ENCODE measurements at places on chromosomes 3 and 15.

GRCh38 chr15:85625856-85626255, 168.9 kb downstream of the KLHL25 start:
- DNase-seq: peak; percentile 90

- peak; percentile 13 for DNase-seq
Measured at GRCh38 chr3:83873550-83873949, 1085.2 kb upstream of the CADM2 start.

GRCh38 chr3:123411340-123412040, 37.4 kb downstream of the ADCY5 start:
- DNase-seq: no peak

DNA sequence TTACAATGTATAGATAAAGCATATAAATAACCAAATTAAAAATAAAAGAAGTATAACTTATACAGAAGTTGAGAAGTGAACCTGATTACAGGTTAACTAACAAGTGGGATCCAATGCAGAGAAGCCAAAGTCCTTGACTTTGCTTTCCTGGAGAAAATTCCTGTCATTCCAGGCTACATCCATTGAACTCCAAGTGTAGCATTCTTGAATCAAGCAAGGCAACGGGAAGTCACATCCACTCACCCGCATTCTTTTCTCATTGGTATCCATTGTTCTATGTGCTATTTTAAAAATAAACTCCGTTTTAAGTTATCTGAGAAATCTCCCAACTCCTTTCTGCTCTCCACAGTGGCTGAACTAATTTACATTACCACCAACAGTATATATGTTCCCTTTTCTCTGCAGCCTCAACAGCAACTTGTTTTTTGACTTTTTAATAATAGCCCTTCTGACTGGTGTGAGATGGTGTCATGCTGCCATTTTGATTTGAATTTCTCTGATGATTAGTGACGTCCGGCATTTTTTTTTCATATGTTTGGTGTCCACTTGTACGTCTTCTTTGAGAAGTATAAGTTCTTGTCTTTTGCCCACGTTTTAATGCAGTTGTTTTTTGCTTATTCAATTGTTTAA, 534.3 kb downstream of the ROBO1 start:
- no peak for DNase-seq

GRCh38 chr3:145864336-145864735, 296.6 kb downstream of the PLOD2 start:
- DNase-seq: no peak

- DNase-seq: no peak
Measured at GRCh38 chr3:133153382-133153781, 115.2 kb downstream of the TMEM108 start.

DNA sequence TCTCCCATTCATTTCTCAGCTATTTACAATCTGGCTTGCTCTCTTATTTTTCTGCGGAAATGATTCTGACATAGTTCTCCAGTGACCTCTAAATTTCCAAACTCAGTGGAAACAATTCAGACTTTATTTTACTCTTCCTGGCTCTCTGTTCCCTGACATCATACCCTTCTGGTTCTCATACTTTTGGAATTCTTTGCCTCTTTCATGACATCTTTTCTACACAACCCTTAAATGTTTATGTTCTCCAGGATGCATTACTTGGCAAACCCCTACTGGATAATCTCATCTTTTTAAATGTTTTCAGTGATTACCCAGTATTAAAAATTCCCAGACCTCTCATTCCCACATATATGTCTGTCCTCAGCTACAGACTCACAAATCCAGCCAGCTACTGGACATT, 23.9 kb upstream of the PLSCR4 start:
- peak; percentile 56 for DNase-seq

DNA sequence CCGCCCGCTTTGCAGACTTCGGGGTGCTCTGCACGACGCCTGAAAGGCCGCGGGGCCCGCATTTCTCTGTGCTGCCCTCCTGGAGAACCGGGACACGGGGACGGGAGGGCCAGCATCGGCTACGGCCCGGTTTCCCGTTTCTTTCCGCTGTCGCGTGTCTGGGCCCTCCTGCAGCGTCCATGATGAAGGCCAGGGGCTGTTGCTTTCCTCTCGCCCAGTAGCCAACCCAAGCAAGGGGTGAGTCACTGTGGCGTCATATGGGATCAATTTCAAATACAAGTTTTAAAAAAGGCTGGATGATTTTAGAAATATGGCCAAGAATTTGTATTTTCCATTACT, 435 bp downstream of the SLC35G2 start:
- peak; percentile 85 for DNase-seq

GRCh38 chr3:62203561-62203960, 169.8 kb downstream of the FEZF2 start:
- DNase-seq: no peak

DNA sequence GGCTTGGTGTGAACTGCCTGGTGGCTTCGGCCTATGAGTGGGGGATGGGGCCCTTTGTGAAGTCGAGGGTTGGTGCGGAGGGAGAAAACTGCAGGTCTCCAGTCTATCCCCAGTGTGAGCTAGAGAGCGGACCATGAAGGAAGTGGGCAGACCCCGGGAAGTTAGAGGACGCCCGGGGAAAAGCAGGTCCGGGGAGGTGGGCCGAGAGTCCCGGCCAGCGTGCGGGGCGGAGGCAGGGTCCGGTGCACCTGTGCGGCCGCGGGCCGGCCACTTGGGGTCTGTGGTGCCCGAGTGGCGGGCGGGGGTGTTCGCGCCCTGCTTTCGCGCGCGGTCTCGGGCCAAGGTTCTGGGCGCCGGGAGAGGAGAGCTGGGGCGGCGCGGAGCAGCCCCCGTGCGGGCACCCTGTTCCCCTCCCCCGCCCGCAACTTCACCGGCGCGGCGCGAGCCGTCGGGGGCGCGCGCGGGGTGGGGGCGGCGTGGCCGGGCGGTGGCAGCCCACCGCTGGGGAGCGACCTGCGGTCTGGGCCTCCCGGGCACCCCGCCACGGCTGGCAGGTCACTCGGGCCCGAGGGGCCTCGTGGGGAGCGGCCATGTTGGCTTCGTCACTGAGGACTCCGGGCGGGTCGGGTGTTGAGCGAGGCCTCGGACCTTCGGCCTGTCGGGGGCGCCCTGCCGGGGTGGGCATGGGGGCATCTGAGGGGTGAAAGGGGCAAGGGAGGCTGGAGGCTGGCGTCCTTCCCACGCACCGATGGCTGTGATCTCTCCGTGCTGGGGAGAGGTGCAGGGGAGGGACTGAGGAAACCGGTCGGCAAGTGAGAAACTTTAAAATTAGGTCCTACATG, 4.8 kb downstream of the UBE2E1 start:
- DNase-seq: peak; percentile 48

- DNase-seq: no peak
Measured at GRCh38 chr3:19945969-19946831, 697 bp upstream of the RAB5A start.

- peak; percentile 84 for DNase-seq
Measured at GRCh38 chr3:5197470-5198312, 10.2 kb downstream of the EDEM1 start.

DNA sequence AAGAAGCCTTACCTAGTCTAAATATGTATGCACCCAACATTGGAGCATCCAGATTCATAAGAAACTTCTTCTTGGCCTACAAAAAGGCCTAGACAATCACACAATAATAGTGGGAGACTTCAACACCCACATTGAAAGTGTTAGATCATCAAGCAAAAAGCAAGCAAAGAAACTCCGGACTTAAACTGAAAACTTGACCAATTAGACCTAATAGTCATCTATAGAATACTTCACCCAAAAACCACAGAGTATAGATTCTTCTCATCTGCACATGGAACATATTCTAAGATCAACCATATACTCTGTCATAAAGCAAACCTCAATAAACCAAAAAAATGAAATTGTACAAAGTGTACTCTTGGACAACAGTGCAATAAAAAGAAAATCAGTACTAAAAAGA, 22.3 kb upstream of the OR5K4 start:
- no peak for DNase-seq

- DNase-seq: peak; percentile 71
Measured at GRCh38 chr15:65033659-65034269, 4.3 kb upstream of the MTFMT start.

DNA sequence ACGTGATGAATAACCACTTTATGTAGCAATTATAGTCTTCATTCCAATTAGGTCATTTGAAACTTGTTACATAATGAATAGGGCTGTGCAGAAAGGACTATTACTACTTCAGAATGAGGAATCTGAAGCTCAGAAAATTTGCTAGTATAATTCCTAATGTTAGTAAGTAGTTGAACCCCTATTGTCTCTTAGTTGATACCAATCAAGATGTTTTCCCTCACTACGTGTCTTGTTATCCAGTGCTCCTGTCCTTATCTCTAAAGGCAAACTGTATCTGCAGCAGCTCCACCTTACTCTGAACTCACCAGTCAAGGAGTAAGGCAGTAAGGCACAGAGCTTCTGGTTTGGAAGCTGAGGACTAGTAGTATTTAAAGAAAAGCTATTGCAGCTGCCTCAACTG, 32.0 kb downstream of the RAB11A start:
- no peak for DNase-seq

GRCh38 chr15:82570721-82571508, 30.7 kb upstream of the RPS17 start:
- peak; percentile 12 for DNase-seq

DNA sequence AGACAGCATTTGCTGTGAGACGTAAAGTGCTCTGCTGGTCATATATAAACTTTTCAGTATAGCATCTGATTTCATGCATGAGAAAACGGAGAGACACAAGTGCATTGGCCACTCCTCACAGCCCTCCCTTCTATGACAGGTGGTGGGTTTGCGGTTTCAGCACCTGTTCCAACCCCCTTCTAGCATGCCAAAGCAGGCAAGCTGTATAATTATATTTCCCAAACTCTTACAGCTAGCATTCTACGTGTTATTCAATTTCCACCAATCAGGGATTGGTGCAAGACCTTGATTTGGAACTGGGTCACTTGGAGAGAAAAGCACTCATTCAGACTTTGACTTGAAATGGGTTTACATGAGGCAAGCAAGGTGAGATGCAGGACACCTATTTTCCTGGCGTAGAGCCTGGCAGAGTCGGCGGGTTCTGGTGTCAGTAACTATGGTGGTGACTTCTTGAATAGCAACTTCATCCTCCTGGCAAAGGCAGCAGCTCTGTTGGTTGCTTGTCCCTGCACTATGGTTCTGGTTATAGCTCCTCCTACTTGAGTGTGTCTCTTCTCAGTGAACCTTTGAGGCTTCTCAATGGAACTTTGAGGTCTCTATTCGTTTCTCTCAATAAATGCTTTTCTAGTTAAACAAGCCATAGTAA, 356.5 kb downstream of the TBL1XR1 start:
- DNase-seq: no peak

- DNase-seq: peak; percentile 77
Measured at GRCh38 chr15:87369269-87369668, 887.3 kb downstream of the NTRK3 start.

GRCh38 chr15:57259568-57260040, 116.7 kb upstream of the CGNL1 start:
- DNase-seq: no peak

DNA sequence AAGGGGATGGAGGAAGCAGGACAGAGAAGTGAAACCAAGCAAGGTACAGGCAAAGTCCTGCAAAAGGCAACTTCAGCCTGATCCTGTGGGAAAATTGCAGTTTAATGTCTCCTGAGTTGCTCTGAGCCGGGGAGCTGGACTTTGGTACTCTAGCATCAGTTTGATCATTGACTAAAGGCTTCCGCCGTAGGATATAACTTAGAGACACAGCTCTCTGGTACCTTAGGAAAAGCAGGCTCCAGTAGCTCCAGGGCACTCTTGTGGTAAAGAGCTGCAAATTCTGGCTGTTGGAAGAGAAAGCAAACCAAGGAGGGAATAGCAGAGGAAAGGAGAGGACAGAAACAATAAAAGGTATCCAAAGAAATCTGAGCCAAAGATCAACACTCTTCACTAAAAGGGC, 521.1 kb downstream of the PLOD2 start:
- no peak for DNase-seq

GRCh38 chr3:57655727-57656126, 37.1 kb downstream of the DENND6A start:
- DNase-seq: no peak

GRCh38 chr15:68220489-68220888, 9.0 kb downstream of the CLN6 start:
- DNase-seq: no peak

GRCh38 chr15:91342097-91342496, 242.0 kb downstream of the SV2B start:
- no peak for DNase-seq

DNA sequence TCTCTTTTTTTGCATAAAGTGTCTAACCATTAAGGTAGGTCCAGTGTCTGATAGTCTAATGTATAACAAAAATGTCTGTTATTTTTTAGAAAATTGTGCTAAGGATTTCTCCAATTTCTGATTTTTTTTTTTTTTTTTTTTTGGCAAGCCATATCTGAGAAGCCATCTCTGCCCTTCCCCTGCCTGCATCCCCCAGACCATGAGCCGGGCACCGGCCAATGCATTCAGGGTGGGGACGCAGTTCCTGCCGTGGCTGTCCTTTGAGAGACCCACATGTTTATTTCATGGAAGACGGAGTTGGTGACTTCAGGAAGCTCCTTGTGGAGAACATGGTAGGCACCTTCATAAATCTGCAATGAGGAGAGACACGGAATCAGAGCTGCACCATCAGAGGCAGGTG, 19.2 kb downstream of the ABTB1 start:
- no peak for DNase-seq

- DNase-seq: peak; percentile 71
Measured at GRCh38 chr3:48038971-48039481, 22.8 kb upstream of the MAP4 start.

DNA sequence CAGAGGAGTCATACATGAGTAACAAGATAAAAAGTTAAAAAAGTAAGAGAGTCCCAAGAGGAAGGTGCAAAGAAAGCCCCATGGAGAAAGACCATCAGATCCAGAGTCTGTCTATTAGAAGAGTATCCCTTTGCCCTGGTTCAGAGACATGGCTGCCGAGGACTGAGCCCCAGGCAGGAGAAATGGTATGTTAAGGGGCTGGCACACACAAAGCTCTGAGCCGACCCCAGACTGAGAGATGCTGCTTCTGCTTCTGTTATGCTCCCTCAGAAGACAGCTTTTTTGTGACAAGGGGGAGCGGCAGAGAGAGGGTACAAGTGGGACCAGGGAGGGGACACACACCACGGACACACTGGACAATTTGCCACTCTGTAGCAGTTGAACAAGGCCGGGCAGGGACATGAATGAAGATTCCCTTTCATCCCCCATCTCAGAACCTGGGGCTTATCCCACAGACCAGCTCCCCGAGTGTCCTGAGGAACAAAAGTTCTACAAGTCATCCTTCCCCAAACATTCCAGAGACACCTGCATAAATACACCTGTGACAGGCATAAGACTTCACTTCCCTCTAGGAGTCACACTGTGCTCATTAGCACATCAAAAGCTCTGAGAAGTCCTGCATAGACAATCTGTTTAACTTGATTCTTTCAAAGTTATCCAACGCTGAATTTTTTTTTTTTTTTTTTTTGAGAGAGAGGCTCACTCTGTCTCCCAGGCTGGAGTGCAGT, 161.6 kb upstream of the WNT5A start:
- DNase-seq: no peak

- DNase-seq: no peak
Measured at GRCh38 chr3:58150810-58151199, 60.0 kb downstream of the DNASE1L3 start.

DNA sequence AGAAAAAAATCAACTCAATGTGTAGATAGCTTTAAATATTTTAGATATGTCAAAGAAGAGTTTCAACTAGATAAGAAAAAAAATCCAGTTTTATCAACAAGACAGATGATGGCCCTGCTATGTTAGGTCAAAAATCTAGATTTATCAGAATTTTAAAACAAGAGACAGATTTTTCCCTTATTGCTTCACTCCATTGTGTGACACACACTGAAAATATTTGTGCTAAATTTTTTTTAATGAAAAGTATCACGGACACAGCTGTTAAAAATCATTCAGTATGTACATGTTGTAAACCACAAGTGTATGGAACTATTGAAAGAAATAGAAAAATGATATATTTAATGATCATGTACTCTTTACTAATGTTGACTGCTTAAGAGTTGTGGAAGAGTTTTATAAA, 43.6 kb downstream of the FOXB1 start:
- DNase-seq: no peak

Data from mesenchymal stem cell (in vitro differentiated cells and primary cell).